Stimulated activated CD4-positive, alpha-beta T cell treated with anti-CD3 and anti-CD28 coated beads, Interleukin-15, amount 100 ng/mL, for 1 hour (primary cell): ENCODE measurements at places on chromosomes 1 and 21.

DNA sequence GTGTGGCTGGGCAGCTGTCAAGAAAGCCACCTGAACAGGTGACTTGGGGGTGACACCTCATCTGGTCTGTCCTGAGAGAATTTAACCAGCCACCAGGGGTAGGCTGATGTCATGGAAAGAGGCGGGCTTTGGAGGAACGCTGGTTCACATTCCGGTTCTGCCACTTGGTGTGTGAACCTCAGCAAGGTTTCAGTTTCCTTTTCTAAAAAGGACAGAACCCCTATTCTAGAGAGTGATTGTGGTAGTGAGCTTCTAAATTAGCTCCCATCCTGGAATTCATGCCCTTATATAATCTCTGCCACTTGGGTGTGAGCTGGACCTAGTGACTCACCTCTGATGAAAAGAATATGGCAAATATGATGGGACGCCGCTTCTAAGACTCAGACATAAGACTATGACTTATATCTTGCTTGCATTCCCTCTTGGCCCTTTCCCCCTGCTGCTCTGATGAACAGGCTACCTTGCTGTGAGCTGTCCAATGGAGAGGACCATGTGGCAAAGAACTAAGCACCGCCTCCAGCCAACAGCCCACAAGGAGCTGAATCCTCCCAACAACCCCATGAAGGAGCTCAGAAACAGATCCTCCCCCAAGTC is 332.1 kb downstream of the RRAGC start:
- DNase-seq: no peak

DNA sequence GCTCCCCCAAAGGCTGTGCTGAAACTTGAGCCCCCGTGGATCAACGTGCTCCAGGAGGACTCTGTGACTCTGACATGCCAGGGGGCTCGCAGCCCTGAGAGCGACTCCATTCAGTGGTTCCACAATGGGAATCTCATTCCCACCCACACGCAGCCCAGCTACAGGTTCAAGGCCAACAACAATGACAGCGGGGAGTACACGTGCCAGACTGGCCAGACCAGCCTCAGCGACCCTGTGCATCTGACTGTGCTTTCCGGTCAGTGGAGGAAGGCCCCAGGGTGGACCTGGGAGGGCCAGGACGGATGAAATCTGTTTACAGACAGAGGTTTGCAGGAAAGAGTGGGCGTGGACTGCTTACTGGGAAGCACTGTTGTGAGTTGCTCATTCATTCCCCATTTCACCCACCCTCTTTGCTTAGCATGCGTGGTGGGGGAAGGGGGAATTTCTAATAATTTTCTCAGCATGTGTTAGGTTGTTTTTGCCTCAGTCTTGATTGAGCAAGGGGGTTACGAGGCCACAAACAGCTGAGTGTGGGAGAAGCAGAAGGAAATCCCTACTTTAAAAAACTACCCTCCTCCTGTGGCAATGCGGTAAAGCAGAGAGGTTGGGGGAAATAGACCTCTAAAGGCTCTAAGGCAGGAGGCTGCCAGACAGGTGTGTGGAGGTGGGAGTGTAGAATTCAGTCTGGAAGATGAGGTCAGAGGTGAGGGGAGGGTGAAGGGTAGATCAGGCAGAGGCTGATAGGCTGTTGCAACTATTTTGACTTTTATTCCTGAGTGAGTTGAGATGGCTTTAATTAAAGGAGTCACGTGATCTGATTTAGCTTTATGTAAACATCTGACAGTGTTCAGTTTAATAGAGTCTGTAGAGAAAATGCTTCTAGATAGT is 1.3 kb downstream of the FCGR2A start:
- no peak for DNase-seq

GRCh38 chr1:203049576-203050180 is 23.4 kb downstream of the PPFIA4 start:
- DNase-seq: no peak

DNA sequence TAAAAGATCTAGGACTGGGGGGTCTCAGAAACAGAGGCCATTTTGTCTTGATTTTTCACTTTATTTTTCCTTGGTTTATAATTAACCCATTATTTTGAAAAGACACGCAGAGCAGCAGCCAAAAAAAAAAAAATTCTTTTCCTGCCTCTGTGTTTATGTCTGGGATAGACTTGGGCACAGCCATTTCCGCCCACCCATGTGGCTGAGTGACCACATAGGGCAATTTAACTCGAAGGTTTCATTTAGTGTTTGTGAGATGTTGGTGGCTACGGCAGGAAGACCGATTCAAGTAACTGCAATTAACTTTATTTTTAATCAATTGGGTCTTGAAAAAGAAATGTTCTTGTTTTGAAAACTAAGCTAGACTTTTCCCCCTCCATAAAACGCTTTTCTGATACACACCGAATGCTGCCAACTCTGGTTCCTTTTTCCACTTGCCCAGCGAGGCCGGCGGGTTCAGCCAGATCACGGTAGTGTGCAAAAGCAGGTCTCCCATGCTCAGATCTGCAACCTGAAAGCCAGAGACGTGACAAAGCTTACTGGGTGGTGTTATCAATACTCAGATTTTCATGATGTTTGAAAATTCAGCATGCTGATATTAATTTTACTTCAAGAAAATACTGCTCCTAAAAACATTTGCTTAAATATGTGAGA is 97.4 kb upstream of the KRTAP19-8 start:
- DNase-seq: no peak

DNA sequence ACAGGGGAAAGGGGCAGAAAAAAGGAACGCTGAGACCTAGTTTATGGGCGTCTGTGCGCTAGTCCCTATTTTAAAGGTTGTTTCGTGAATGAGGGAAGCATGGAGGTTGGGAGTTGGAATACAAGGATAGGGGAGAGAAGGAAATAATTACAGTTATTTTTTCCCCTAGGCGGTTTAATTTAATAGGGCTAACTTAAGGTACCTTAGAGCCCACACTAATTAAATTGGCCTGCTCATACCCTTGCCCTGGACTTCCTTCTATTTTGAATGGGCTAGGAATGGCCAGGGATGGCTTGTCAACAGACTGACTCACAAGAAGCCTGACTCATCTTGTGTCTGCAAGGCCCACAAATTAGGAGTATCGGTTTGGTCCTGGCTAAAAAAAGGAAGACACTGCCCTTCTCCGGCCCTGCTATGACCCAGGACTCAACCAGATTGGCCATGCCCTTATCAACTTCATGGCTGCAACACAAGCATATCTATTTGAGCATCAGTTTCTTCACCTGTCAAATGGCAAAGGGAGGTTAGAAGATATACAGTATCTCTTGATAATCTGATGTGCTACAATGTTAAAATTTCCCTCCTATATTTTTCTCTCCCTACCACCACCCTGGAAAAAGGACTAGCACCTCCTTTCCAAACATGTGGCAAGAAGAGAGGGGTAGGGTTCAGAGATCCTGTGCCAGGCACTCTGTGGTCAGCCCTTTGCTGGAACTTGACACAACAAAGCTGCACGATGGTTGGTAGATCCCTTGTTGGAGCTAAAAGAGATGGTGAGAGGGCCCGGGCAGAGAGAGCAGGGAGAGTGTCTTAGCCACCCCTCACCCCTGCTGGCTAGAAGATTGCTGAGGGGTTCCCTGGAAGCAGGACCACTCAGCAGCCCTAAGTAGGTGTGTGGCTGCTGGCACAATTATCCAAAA is 2.2 kb upstream of the SSBP3 start:
- DNase-seq: no peak

DNA sequence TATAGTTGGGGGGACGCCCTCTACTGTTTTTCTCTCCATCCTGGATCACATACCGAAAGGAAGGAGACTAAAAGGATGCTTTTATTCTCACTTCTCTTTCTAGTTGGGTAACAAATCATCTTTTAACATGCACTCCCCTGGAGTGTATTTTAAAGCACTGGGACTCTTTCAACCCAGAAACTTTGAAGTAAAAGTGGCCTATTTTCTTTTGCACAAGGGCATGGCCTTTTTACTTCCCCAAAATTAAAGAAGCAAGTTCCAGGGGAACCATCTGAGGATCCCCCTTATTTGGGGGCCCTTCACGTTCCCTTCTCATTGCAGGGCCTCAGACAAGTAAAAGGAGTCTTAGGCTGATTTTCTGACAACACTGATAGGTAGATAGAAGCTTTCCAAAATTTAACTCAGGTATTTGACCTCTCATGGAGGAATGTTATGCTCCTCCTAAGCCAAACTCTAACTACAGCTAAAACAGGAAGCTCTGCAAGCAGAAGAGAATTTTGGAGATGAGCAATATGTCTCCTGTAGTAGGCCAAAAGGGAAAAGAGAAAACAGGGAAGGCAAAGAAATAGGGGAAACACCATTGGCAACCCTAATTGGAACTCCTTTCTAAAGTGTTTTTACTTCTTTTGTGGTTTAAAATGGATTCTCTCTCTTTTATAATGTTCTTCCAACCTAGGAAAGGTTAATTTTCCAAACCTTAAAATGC is 8.9 kb upstream of the CD46 start:
- DNase-seq: no peak

GRCh38 chr1:151809985-151810556 is 4.9 kb upstream of the LINGO4 start:
- DNase-seq: no peak

DNA sequence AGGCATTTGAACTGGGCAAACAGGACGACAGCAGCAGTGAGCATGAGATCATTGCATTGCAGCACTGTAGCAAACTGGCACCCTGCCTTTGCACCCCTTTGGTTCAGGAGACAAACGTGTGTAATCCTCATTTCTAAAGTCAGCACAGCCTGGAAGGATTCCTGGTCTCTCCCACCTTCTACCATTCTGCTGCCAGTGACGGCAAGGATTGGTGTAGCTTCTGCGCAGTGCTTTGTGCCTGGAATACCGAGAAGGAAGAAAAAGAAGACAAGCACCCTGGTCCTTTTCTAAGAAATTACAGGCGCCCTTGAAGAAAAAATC is 805.3 kb downstream of the USP25 start:
- no peak for DNase-seq
